ENCODE measurements at places on chromosomes 11 and 22.

GRCh38 chr11:72807792-72808191 lies 6.4 kb upstream of the ATG16L2 start:
- DNase-seq = no peak

DNA sequence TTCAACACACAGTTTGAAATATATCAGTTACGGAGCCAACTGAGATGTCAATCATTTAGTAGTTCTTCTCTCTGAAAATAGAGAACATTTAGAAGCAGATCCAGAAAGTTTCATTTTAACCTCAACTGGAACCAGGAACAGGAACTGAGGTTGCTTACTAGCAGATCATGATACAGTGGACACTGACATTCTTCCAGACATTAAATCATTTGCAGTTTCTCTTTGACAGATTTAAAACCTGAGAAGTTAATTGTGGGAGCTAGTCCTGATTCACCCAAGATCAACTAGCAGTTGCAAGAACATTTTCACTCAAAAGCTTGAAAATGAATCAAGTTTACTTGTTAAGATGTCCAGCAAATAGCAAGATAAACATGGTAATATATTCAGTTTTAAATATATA lies 135.4 kb downstream of the SLC17A6 start:
- no peak for DNase-seq

GRCh38 chr22:37740455-37741311 lies 43.8 kb downstream of the TRIOBP start:
- no peak for DNase-seq

GRCh38 chr22:23325183-23325582 lies 144.9 kb downstream of the BCR start:
- no peak for DNase-seq

DNA sequence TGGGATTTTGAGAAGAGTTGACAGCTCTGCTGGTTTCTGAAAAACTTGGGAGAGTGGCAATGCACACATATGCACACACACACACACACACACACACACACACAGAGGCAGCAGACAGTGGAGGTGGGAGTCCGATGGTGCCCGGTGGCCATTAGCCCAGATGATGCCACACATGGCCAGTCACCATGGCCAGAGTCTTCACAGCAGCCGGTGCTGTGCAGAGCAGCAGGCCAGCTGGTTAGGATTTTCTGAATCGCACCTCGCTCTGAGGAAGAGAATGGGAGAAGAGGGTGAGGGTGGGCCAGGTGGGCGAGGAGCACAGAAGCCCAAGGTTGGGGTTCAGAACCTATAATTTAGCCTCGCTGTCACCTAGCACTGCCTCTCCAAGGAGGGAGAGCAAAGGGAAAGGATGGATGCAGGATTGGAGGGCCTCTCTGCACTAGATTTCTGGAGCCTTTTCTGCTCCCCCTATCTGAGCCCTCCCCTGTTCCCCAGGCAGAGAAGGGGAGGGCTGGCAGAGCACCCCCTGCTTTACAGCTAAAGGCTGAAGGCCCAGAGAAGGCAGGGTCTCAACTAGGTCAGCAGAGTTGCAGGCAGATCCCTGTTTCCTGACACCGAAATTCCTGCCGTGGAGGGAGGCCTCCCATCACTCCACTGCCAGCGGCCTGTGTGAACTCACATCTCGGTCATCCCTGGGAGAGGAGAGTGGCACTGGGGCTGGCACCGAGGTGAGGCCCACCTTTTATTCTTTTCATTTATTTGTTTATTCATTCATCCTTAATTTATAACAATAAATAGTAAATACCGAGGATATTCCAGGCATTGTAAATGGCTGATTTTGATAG lies 25.8 kb upstream of the FXYD6 start:
- no peak for DNase-seq

- DNase-seq = no peak
Measured at GRCh38 chr11:2769409-2770095, 69.8 kb upstream of the KCNQ1OT1 start.

DNA sequence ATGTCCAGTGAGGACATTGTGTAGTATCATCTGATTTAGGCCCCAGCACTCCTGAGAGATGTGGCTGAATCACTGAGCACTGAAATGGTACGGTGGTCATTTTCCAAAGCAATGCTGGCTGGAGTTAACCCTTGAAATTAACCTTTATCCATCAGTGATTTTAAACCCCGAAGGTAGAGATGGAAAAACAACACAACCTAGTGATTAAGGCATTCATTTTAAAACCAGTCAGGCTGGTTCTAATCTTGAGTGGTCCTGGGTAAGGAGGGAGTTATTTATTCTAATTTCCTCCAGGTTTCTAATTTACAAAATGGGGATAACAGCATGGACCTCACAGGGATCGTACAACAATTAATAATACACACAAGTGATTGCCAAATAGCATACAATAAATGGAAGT lies 6.6 kb upstream of the CSNK2A3 start:
- DNase-seq = no peak

DNA sequence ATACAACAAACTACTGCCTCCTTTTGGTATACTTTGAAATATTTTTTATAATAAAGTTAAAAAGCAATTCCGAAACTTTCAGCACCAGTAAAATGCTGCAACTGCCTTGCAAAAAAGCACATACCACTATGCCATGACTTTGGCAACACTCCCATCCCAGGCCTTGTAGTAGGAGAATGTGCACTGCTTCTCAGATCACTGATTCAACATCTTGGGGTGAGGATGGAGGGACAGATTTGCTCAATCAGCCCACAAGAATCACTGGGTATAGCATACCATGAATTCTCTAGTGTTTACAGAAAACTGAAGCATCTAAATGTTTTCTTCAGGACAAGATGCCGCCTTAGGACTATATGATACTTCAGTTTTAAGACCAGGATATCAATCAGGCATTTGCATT lies 14.9 kb downstream of the EIF4ENIF1 start:
- DNase-seq = no peak

DNA sequence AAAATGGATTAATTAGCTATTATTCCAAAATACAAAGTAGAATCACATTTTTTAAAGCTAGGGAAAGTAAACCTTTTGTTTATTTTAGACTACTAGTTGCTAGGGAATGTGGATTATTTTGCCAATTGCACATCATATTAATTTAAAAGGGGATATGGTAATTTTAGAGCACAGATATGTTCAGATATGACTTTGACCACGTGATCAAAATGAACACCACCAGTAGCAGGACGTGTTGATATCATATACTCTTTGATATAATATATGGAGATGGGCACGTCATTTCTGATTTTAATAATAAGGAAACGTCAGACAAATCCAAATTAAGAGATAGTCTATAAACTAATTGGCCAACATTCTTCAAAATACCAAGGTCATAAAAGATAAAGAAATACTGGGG lies 1188.3 kb upstream of the CNTN5 start:
- no peak for DNase-seq

DNA sequence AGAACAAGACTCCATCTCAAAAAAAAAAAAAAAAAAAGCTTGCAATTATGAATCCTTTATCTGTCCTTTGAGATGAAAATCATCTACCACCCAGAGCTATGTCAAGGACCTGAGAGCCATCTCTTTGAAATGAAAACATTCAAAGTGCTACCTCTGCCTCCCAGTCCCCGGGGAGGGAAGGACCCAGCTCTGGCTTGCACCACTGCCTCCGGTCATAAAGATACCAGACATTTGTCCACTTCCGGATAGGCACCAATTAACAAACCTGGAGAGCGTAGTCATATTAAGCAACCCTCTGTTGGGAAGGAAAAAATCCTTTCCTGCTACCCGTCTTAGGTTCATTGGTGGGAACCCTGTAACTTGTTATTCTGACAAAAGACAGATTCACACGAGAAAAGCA lies 98.6 kb downstream of the ARHGAP8 start:
- no peak for DNase-seq

DNA sequence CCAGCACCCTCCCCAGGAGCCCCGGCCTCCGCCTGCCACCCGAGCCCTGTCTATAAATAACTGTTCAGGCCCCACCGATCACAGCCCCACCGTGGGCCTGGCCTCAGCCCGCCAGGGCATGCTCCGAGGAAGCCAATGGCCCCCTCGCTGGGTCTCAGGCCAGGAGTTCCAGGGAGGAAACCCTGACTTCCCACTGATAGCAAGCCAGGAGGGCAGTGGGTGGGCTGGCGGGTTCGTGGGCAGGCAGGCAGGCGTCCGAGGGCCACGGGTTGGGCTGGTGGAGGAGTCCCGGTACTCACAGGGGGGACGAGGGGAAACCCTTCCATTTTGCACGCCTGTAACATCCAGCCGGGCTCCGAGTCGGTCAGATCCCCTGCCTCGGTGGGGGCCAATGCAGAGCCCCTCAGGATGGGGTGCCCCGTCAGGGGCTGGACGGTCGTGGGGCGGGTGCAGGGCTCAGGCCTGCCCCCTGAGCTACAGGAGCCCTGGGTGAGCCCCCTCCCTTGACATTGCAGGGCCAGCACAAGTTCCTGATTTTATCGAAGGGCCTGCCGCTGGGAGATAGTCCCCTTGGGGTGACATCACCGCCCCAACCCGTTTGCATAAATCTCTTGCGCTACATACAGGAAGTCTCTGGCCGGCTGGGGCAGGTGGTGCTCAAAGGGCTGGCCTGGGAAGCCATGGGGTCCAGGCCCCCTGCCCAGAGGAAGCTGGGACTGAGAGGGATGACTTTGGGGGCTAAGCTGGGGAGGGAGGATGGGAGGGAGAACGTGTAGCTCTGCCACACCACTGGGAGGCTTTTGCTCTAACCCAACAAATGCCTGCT lies at the start of gene SPI1:
Gene SPI1 (minus strand): TSS at position 538 of the 826 bp plus-strand sequence. CDS start 194 bp downstream, at position 344.
- DNase-seq = peak; percentile 93

Data from NAMALWA (cell line).